ENCODE measurements at places on chromosomes 4 and X.

- DNase-seq: no peak
These were observed 2.4 kb upstream of the SH3KBP1 start for GRCh38 chrX:19889582-19890342.

DNA sequence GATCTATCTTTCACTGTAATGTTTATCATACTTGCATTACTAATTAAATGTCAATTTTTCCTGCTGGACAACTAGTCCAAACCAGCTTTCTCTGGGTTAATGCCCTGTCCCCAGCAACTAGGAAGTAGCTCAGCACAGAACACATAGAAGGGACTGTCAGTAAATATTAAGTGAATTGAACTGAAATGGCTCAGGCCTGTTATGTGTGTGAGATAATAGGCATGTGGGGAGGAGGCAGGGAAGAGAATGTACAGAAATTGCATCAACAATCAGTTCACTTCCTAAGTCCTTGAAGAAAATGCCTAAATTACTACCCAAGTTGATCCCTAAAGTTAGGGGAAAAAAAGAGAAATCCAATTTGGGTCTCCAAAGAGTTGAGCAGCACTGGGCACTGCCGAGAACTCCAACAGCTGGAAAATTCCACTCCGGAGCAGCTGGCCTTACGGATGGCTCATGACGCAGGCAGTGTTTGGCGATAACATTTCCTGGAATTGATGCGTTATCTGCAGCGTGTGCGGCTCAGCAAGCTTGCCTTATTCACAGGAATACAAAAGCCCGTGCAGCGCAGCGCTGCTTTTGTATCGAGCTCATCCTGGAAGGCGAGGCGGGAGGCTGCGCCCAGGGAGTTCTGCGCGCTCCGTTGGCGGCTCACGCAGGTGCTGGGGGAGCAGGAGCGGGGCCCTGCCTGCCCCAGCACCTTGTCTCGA lies 297.3 kb upstream of the LCORL start:
- peak; percentile 11 for DNase-seq

DNA sequence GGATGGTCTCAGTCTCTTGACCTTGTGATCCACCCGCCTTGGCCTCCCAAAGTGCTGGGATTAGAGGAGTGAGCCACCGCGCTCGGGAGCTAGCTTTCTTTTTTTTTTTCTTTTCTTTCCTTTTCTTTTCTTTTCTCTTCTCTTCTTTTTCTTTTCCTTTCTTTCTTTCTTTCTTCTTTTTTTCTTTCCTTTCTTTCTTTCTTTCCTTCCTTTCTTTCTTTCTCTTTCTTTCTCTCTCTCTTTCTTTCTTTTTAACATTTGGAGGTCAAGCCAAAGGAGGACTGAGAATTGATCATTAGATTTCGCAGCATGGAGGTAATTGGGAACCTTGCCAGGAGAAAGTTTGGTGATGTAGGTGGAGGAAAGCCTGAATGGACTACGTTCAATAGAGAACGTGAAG lies 67.4 kb downstream of the LARP7 start:
- no peak for DNase-seq

- DNase-seq: no peak
These were observed 126.3 kb downstream of the TRAM1L1 start for GRCh38 chr4:116959045-116959444.

DNA sequence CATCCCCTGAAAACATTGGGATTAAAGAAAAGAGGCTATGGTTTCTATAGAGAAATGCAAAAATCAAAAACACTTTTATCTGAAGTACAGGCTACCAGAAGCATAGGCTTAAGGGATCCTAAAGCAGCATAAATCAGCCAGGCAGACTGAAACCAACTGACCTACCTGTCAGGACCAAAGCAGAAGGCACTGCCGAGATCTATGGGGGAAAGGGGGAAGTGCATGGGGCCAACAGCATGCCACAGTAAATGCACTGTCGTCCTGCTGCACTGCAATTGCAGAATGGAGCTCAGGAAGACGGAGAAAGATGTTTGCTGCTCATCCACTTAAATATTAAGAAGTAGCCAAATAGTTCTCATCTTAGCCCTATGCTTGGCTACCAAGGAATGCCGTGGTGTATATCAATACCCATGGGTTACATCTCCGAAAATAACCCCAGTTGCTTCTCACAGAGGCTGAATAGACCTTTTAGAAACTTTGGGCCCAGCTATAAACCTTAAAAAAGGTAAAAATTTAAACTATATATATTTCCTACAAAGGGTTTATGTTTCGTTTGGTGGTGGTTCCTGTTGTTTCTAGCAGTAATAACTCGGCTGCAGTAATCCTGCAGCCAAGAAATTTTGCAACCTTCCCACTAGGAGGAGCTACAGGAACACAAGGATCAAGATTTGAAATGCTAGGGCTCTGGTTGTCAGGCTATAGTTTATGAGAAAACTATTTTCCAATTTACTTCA lies 312.2 kb upstream of the DIAPH2 start:
- DNase-seq: peak; percentile 19

DNA sequence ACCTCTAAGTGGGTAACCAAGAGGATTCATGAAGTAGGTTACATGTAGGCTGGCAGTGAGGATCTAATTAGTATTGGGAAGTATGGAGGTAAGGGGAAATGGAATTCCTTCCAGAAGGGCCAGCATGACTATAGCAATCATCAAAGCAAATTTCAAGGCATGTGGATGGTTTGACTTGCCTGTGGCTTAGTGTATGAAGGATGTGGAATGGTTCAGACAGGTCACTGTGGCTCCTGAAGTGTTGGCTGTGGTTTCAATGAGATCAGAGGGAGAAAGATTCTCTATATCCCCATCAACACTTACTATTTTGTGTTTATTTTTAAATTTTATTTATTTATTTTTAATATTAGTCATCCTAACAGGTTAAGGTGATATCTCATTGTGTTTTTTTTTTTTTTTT lies 121.6 kb upstream of the TBC1D9 start:
- DNase-seq: no peak

DNA sequence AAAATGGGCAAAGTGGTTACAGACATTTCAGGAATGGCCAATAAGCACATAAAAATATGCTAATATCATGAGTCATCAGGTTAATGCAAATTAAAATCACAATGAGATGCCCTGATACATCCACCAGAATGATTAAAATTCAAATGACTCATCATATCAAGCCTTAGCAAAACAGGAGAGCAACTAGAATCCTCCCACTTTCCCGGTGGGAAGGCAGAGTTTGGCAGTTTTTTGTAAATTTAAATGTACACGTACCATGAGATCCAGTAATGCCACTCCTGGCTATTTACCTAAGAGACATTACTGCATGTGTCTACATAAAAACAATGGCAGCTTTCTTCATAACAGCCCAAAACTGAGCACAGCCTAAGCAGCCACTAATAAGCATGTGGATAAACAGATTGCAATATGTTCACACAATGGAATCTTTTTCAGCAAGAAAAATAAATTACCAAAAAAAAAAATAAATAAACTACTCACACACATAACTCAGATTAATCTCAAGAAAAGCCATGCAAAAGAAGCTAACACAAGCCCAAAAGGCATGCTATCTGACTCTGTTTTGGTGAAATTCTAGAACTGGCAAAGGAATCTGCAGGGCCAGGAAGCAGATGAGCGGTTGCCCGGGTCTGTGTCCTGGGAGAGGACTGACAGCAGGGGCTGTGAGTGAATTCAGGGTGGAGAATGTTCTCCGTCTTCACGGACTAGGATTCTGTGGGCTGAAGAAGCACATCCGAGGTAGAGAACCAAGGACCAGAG lies 48.8 kb downstream of the AFAP1 start:
- DNase-seq: no peak

DNA sequence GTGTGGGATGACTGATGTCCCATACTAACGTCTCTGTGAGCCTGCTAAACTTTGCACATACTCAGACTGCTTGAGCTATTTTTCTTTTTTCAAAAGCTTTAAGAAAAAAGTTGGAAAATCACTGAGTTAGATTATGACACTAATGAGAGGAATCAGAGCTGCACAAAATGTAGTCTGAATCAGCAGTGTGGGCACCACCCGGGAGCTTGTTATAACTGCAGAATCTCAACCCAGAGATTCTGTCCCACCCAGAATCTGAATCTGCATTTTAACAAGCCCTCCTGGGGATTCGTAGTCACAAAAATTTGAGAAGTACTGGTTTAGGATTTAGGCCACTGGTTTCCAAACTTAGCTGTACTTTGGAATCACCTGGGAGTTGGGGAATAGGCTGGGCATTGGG lies 102.1 kb upstream of the MID1IP1 start:
- DNase-seq: no peak

DNA sequence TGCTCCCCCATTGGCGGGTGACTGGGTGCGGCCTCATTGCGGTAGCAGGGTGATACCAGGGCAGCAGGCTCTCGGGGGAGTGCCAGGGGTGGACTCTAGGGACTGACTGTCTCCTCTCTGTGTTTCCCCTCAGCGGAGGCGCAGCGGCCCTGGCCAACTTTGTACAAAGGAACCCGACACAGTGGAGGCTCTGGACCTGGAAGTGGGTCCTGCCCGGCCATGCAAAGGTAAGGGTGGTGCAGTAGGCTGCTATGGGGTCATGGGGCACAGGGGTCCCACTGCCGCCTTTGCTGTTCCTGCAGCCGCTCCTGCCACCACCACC lies 16.3 kb downstream of the SULT1B1 start:
- DNase-seq: no peak

GRCh38 chr4:93700571-93700970 lies 128.0 kb upstream of the ATOH1 start:
- DNase-seq: no peak

GRCh38 chrX:9235722-9236121 lies 201.8 kb upstream of the FAM9B start:
- no peak for DNase-seq
